ENCODE measurements at places on chromosomes 6 and 20.

DNA sequence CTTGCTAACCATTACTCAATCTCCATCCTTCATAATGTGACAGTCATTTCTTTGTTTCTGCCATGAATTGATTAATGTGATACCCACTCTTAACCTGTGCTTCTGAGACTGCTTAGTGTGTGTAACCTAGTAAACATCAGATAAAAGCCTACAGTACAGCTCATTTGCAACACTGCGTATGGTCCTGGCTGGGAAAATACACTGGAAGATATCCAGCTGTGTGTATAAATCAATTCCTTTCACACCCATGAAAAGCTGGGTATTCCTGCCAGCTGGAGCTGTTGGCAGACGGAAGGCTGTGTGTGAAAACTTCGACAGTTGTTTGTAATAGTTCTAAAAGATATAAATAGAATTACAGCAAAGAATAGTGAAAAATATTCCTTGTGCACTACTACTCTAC lies 509.2 kb downstream of the FRK start:
- DNase-seq, result no peak

GRCh38 chr20:35363190-35363589 lies 48.6 kb downstream of the UQCC1 start:
- DNase-seq, result no peak

GRCh38 chr20:63295422-63295821 lies 2.4 kb downstream of the COL20A1 start:
- DNase-seq, result no peak

DNA sequence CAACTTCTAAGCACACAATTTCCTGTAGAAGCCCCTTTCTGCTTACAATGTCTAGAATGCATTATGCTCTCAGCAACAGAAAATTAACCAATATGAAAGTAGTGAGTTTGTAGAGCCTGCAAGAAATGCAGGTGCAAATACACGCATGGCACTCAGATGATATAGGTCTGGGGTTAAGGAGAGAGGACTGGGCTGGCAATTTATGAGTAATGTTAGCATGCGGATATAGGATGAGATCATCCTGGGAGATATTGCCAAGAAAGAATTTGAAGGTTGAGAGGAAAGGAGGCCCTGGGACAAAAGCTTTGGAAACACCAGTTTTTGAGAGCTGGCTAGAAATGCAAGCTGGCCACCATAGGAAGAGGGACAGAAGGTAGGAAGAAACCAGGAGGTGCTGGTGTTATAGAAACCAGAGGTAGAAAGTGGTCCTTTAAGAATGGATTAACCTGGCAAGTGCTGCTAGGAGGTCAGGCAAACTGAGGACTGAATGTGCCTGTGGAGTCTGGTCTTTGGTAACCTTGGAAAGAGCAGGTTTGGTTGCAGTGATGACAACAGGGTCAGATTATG lies 183.2 kb upstream of the MYLIP start:
- no peak for DNase-seq

DNA sequence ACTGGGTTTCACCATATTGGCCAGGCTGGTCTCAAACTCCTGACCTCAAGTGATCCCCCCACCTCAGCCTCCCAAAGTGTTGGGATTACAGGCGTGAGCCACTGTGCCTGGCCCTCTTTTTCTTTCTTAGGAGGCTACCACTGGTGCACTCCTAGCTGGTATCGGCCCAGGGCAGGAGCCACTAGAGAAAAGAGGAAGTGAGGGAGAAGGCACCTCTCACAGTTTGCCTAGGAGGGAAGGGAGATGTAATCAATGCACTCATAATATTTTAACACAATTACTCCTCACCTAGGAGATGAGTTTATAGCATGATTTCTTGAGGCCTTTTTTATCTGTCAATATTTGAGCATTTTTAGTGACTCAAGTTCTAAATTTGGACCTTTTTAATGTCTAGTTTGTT lies 189.0 kb upstream of the SOX4 start:
- no peak for DNase-seq

- DNase-seq, result no peak
Observed at GRCh38 chr6:135904666-135905065, 53.2 kb downstream of the PDE7B start.

- DNase-seq, result no peak
Observed at GRCh38 chr6:167574431-167575151, 249.7 kb downstream of the TTLL2 start.

DNA sequence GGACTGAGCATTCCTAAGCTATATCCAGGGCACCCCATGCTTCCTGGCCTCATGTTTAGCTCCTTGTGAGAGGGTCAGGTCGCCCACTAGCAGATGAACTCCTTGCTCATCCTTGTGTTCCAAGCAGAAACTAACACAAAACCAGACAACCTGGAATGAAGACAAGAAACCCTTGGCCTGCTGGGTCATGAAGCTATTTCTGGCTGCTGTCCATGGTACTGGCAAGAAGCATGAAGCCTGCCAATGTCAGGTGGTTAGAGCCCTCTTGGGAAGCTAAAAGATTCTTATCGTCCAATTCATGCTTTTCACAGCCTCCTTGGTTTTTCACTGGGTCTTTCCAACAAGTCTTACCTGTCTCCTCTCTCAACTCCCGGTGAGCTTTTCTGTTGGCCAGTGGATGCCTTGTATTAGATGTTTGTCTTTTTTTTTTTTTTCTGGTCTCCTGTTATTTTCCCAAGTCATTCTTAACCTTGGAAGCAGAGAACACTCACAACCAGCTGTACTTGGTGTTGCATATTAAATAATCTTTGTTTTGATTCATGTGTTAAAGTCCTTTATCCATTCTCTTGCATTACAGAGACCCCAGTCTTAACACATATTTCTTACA lies 180.3 kb downstream of the ANKRD60 start:
- no peak for DNase-seq

- no peak for DNase-seq
Observed at GRCh38 chr6:114292431-114292830, 50.4 kb downstream of the HS3ST5 start.

- no peak for DNase-seq
Observed at GRCh38 chr6:44540881-44541280, 153.4 kb downstream of the CDC5L start.

- DNase-seq, result no peak
Observed at GRCh38 chr20:8621001-8621400, 447.9 kb upstream of the PLCB4 start.

DNA sequence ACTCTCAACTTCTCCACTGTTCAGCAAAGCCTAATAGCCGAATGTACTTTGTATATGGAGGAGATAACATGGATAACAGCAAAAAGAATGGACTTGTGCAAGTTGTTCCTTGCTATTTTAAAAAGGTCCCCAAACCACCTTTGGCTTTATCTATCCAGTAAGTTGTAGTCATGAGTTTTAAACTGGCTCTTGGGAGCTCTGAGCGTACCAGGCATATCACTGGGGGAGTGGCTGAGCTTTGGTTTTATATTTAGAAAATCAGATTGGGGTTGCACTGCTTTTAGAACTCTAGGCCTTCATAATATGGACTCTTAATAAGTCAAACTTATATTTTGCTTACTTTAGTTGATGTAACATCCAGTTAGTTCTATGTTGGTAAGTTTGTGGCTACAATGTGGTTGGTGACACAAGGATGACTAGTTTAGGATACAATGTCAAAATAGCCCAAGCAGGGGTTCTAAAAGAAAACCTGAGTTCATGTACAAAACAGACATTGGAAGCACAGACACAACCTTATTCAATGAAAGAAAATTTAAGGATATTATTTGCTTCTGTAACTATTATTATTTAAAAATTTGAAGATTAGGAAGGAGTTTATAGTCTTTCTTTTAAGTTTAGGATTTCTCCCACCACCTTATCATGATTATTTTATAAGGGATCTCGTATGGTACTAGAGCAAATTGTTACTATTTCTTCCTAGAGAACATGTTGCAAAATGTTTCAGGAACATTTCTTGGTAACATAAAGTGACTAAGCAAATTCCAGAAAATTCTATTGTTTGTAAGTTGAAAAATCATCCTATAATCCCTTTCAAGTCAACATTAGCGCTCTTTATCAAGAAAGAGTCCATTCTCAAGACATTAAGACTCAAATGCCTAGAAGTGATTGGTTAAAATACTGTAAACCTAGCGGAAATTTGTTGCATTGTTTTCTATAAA lies 165.8 kb upstream of the SUPT3H start:
- no peak for DNase-seq

- DNase-seq, result no peak
Observed at GRCh38 chr6:136303516-136303915, 13.9 kb upstream of the BCLAF1 start.

- DNase-seq, result no peak
Observed at GRCh38 chr20:62312662-62312977, 9.8 kb downstream of the ADRM1 start.

GRCh38 chr6:118770112-118770788 lies 118.9 kb upstream of the CEP85L start:
- no peak for DNase-seq

DNA sequence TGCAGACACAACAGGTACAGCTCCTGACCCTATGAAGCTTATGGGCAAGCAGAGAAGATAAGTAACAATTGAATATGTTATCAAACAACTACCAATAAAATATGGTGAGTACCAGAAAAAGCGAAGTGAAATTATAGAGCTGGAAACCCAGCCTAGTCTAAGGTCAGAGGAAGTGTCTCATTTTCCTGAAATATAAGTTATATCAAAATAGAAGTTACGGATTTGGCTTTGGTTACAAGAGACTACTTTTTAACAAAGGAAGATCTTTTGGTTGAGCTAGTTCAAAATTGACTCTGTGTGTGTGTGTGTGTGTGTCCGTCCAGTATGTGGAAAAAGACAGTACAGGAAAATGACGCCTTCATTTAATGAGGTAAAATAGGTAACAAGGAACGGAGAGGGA lies 8.9 kb downstream of the STX11 start:
- DNase-seq, result no peak

DNA sequence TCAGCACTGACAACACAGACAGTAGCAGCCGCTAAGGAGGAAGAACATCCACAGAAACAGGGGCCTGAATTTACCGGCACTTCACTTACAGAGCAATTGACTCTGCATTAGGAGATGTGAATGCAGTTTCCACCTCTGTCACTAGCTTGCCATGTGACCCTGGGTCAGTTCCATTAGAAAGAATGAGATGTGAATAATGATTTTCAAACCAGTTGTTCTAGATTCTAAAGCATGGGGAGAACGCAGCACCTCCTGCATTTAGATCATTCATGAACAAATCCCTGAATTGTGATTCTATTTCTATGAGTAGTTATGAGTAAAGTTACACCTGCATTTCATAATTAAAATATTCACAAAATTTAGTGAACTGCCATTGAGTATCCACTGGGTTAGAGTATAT lies 197.3 kb upstream of the EXOC2 start:
- no peak for DNase-seq

- DNase-seq, result no peak
Observed at GRCh38 chr6:54361734-54362133, 53.5 kb downstream of the TINAG start.

- no peak for DNase-seq
Observed at GRCh38 chr6:143062551-143062950, 1.9 kb downstream of the AIG1 start.

DNA sequence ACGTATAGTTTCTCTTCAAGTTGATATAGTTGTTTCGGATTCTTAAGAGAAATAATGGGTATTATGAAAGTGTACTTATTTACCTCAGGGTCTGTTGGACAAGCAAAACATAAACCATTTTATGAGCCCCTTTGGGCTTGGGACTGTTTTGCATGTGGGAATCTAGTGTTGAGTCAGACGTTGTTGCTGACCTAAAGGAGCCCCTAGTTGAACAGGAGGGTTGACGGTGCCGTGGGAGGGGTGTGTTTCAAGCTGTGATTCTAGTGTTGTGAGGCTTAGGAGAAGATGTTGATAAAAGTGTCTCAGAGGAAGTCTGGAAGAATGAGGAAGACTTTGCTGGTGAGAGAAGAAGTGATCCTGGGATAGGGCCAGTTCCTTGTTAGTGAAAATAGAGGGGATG lies 140.0 kb downstream of the ARID1B start:
- DNase-seq, result no peak

DNA sequence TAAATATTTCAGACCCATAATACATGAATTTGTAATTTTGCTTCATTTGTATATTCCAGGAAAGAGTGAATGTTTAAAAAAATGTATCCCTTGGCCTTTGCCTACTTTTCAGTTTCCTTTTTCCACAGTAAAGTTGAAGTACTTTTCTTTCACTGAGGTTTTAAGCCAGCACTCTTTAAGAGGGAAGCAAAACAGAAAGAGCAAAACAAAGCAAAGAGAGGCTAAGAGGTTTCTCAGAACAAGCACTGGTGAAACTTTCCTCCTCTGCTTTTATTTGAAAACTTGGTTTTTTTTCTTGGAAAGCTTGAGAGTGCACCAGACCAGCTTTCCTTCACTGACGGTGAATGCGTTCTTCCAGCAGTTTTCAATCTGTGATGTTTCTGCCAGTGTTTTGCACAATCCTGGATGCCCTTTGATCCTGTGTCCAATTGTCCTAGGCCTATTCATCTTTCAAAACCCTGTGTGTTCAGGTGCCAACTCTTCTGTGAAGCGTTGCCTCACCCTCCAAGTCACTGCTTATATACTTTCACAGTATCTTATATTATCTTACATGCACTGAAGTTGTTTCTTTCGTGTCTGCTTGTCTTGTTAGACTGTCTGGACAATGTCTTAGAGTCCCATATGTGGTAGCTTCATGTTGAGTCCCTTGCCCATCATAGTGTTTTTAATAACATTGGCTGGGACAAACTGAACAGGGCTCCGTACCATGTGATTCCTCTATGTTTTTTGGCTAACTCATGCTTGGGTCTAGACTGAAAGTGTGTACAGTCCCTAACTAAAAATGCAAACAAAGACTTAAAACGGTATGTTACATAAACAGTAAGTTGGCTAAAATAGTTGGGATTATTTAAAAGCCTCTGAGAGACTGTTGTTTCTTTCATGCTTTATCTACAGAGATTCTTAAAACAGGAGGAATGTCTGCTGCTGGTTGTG lies 1.9 kb downstream of the RNF217 start:
- DNase-seq, result no peak

DNA sequence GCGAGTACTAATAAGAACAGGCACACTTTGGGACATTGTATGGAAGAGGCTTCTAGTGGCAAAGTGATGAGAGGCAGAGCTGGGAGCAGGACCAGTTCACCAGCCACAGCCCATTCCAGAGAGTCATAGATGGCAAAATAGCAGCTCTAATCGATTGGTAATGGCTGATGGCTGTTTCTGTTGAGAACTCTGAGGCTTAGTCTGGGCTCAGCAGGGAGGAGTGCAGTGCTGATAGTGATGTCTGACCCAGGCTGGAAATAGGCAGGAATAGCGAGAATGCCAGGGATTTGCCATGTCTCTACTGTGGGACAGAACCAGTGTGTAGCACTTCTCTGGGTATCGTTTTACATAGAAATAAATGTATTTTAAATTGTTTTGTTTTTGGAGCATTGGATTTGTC lies 620.0 kb upstream of the FLRT3 start:
- no peak for DNase-seq

GRCh38 chr6:170188571-170189001 lies 102.3 kb downstream of the DLL1 start:
- DNase-seq, result no peak

- DNase-seq, result peak; percentile 48
Observed at GRCh38 chr20:51500311-51500710, 42.2 kb downstream of the NFATC2 start.

GRCh38 chr6:8069631-8070284 lies 5.6 kb upstream of the BLOC1S5 start:
- DNase-seq, result no peak

Measured in stimulated activated CD8-positive, alpha-beta memory T cell treated with anti-CD3 and anti-CD28 coated beads, Interleukin-7, amount 100 ng/mL, for 4 hours (primary cell).